ENCODE measurements at places on chromosomes 1 and 21.

GRCh38 chr1:55326496-55327243 is 111.5 kb upstream of the USP24 start:
- DNase-seq, result no peak

- no peak for DNase-seq
Observed at GRCh38 chr1:167301355-167301754, 80.7 kb downstream of the POU2F1 start.

DNA sequence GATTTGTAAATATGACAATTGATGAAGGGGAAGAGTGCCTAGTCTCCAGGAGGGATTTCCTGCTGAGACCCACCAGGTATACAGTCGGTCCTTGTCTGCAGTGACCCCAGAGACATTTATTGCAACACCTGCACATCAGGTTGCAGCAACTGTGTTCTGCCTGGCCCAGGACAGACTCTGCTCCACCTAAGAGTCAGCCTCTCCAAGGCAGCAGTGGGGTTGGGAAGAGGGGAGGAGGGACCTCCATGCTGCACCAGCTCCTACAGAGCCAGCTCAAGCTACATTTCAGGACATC is 120.4 kb upstream of the IRF2BP2 start:
- DNase-seq, result no peak

DNA sequence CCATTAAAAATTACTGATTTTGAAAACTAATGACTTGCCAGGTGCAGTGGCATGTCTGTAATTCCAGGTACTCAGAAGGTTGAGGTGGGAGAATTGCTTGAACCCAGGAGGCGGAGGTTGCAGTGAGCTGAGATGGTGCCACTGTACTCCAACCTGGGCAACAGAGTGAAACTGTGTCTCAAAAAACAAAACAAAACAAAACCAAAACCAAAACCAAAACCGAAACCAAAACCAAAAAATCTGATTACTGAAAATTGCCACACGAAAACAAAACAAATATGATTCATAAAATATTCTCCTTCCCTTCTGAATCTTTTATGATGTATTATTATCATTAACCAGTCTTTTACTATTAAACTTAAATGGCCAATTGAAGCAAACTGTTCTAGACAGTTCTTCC is 74.1 kb downstream of the SERINC2 start:
- DNase-seq, result no peak
